ENCODE measurements at places on chromosomes 5 and 9.

GRCh38 chr9:109894473-109894872 is 114.5 kb downstream of the PALM2AKAP2 start:
- no peak for DNase-seq

- DNase-seq = no peak
Measured at GRCh38 chr5:147859962-147860640, 18.4 kb upstream of the SCGB3A2 start.

DNA sequence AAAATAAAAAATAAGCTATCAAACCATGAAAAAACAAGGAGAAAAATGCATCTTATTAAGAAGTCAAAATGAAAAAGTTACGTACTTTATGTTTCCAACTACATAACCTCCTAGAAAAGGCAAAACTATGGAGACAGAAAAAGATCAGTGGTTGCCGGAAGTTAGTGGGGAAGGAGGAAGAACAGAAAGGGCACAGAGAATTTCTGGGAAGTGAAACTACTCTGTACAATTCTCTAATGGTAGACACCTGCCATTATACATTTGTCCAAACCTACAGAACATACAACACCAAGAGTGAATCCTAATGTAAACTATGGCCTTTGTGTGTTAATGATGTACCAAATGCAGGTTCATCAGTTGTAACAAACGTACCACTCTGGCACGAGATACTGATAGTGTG is 25.3 kb downstream of the SMU1 start:
- no peak for DNase-seq

GRCh38 chr5:23466401-23466912 is 41.0 kb upstream of the PRDM9 start:
- DNase-seq = no peak

GRCh38 chr9:89969156-89969675 is 364.4 kb downstream of the GADD45G start:
- DNase-seq = peak; percentile 62

- peak; percentile 28 for DNase-seq
Measured at GRCh38 chr9:96048104-96048955, 172.8 kb downstream of the ERCC6L2 start.

DNA sequence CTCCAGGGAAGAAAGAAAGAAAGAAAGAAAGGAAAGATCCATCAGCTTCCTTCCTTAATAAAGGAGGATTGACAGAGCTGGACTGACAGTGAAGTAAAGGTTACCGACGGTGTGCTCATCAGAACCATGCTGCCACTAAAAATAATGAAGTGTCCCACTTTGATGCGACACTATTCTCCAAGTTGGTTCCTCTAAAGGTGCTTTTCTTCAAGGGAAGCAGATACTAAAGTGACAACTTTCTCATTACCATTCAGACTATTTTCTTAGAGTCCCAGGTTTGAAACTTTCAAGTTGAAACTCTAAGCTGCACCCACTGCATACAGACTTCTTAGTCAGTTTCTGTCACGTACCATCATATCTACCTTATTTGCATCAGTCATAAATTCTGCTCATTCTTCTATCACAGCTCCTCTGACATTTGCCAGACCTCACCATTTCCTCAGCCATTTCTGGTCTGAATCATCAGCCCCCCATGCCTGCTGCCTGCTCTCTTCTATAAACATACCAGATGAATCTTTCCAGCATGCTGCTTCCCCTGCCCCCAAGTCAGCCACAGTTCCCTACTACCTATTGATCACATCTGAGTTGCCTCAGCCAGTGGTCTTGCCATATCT is 177.6 kb downstream of the DEPDC1B start:
- no peak for DNase-seq

GRCh38 chr9:30507166-30507565 is 1877.3 kb upstream of the ACO1 start:
- no peak for DNase-seq

DNA sequence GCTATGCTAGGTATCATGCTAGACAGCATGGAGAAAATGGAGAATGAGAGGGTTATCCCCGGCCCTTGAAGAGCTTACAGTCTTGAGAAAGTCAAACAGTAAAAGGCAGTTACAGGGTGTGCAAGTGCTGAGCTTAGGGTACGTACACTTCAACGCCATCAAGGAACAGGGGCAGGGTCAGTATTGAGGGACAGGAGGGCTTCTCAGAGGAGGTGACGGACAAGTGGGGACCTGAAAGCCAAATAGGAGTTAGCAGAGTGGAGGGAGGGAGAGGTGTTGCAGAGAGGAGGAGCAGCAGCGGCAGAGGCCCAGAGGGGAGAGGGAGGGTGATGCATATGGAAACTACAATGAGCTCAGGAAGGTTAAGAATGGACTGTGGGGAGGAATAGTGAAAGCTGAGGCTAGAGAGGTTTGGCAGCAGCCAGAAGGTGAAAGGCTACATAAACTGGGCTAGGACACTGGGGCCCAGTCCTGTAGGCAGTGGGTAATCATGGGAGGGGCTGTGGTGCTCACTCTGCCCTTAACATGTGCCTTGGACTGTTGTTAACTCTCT is 88.0 kb downstream of the NRG2 start:
- no peak for DNase-seq

- DNase-seq = peak; percentile 28
Measured at GRCh38 chr9:111803924-111804323, 9.2 kb upstream of the SHOC1 start.

- DNase-seq = peak; percentile 72
Measured at GRCh38 chr5:151151793-151152192, 5.8 kb downstream of the ANXA6 start.

DNA sequence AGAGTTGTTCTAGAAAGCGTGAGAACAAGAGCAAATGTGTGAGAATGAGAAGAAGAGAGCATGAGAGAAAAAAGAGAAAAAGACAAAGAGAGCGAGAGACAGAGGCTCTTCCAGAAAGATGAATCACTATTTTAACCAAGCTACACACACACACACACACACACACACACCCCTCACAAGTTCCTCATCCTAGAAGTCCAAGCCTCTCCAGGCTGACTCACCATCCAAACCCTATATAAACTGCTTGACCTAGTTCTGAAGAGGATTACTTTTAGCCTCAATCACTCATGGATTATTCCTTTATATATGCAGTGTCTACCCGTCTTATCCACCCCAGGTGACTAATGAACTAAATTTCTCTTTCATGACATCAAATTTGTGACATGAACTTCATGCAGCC is 37.6 kb downstream of the C9orf57 start:
- DNase-seq = no peak

- no peak for DNase-seq
Measured at GRCh38 chr9:131807144-131807983, 67.5 kb upstream of the RAPGEF1 start.

DNA sequence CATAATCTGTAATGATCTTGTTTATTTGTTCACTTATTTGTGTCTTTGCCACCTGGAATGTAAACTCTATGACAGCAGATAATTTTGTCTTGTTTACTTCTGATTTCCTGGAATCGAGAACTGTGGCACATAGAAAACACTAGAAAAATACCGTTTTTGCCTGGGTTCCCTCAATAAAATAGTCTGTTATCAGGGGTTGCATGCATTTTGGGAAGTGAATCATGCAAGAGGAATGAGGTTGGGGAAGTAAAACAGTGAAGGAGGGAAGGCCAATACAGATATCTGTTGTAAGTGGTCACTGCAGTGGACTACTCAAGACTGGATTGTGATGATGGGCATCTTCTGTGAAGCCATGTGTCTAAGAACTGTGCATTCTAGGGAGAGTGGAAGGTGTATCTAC is 45.2 kb upstream of the IL6ST start:
- no peak for DNase-seq

DNA sequence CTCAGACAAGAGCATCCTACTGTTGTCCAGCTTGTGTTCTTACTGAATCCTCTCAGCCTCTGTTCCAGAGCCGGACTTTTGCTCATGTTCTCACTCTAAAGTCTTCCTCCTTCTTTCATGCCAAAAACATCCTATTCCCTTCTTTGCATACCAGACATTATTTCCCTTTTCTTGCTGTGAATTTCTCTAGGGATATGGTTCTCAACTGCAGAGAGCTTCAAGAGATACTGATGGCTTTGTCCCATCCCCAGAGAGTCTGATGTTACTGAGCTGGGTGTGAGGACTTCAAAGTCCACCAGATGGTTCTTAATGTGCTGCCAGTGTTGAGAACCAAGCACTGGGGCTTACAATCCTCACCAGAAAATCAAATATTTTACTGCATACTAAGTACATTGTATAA is 98.6 kb upstream of the FER start:
- no peak for DNase-seq

GRCh38 chr9:3865141-3865772 is 339.5 kb upstream of the RFX3 start:
- DNase-seq = no peak

All from stimulated activated CD4-positive, alpha-beta T cell treated with anti-CD3 and anti-CD28 coated beads, Interleukin-4, amount 100 ng/mL, for 24 hours (primary cell).